Osteocyte (in vitro differentiated cells): ENCODE measurements at places on chromosomes 2 and 18.
A peak's percentile ranks its signal among the peaks of the same experiment; 100 is the strongest.

GRCh38 chr2:235829726-235830125, 335.9 kb downstream of the AGAP1 start:
- DNase-seq: no peak

GRCh38 chr2:238169708-238170251, 11.0 kb downstream of the ERFE start:
- DNase-seq: no peak

DNA sequence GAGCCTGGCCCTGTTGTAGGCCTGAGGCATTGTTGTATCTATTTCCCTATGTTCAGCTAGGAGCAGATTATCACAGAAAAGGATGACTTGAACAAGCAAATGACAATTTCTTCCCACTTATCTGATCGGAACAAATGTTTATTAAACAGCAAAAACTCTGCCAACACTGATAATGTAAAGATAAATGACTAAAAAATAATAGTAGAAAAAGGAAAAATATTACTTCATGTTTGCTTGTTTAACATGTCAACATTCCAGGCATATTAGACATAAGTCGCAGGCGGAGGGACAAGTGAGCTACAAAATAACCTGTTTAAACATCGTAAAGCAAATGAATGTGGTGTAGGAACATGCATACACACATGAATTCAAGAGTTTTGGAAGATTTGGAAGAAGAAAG, 257.9 kb downstream of the TMX3 start:
- no peak for DNase-seq

DNA sequence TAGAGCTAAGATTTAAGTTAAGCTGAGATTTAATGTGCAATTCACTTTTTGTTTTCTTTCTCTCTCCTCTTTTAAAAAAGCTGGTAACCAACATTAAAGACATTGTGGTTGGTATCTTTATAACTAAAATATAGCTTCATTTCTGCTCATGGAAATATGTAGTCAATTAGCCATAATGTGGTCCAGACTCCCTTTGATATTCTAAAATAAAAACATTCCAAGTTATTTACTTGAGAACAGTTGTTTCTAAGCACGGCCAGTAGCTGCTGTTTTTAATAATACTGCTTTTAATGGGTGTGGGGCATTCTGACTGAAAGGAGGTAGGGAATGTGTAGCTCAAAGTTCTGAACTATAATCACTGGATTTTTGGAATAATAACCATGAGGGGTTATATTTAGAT, 183.3 kb upstream of the FBXO11 start:
- DNase-seq: no peak

- no peak for DNase-seq
Observed at GRCh38 chr18:37559194-37559593, 6.4 kb downstream of the CELF4 start.

DNA sequence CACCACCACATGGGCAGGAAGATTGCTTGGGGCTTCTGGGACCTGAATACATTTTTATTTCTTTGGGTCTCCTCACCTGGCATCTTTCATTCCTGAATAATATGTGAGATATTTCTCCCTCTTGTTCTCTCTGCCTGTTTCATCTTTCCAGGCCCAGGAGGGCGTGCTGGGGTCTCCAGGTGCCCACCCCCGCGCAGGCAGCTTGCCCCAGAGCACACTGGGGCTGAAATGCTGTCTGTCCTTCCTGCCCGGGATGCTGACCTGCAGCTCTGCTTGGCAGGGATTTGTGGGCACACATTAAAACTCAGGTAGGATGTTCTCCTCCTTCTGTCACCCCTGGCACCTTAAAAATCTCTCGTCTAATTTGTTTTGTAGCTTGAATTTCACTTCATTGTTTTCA, 39.7 kb upstream of the TEX51 start:
- peak; percentile 57 for DNase-seq

DNA sequence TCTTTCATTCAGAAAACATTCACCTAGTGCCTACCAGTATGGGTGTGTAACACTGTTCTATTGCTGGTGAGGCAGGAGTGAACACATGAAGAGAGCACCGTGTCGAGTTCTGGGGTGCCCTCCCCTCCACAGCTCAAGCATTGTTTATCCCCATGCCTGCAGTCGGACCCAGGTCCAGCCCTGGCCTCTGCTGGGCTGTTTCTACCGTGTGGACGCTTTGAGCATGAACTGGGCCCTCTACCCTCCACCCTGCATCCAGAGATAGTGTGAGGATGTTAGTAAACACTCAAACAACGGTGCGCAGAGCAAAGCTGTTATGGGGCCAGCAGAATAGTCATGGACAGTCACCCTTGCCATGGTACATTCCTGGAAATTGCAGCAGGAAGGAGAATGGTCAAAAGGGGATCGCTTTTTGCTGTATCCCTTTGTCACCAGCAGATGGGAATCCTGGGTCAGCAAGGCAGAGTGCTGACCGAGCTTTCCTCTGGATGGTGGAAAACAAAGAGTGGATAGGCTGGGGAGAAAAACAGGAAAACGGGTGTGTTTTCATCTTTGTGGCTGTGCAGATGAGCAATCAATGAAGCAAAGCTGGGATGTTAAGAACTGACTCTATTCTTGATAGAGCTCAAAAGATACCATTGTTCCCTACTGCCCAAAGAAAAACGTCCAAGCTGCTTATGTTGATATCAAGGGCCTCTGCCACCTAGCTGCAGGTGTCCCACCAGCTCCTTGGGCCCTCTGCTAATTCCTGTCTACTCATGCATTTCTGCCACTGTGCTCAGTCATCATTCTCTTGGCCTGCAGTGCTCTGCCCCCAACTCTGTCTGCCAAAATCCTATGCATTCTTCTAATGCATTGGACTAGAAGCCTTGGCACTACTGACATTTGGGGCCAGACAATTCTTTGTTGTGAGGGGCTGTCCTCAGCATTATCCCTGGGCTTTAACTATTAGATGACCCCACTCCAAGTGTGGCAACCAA, 38.7 kb downstream of the REEP1 start:
- no peak for DNase-seq

- no peak for DNase-seq
Observed at GRCh38 chr2:185695711-185696235, 42.8 kb upstream of the FSIP2 start.

GRCh38 chr18:45894818-45895217, 69.3 kb downstream of the SIGLEC15 start:
- DNase-seq: no peak

DNA sequence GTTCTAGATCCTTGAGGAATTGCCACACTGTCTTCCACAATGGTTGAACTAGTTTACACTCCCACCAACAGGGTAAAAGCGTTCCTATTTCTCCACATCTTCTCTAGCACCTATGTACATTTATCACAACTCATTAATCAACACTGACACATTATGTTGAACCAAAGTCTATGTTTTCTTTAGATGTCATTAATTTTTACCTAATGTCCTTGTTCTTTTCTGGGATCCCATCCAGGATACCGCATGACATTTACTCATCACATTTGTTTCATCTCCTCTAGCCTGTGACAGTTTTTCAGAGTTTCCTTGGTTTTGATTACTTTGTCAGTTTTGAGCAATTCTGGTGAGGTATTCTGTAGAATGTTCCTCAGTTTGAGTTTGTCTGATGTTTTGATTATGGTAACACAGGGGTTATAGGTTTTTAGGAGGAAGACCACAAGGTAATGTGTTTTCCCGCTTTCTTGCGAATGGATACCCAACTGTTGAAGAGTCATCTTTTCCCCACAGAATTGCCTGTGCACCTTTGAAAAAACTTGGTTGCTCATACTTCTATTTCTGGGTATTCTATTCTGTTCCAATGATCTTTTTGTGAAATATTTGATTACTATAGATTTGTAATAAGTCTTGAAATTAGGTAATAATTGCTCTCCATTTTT, 3.0 kb upstream of the UGT1A9 start:
- no peak for DNase-seq

DNA sequence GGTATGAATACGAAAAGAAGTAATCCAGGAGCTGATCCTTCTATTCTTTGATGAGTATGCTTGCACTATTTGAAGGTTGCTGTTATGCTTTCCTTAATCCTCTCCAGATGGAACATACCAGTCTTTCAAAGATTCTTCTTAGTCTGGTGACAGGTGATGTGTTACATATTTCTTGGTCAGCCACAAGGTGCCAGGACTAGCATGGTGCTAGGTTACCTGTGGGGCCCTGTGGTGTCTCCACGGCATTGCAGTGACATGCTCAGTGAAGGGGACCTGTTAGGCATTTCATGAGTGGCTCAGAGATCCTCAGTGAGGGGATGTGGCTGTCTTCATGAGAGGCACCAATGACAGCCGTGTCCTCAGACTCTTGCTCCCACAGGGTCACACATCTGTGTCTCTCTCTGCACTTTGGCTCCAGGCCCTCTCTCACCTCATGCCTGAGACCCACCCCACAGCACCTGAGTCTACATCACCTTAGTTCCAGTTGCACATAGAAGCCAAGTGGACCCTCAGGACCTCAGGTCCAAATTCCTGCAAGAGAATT, 13.1 kb upstream of the RAB31 start:
- peak; percentile 40 for DNase-seq

GRCh38 chr2:145260081-145260480, 740.2 kb upstream of the ZEB2 start:
- no peak for DNase-seq

DNA sequence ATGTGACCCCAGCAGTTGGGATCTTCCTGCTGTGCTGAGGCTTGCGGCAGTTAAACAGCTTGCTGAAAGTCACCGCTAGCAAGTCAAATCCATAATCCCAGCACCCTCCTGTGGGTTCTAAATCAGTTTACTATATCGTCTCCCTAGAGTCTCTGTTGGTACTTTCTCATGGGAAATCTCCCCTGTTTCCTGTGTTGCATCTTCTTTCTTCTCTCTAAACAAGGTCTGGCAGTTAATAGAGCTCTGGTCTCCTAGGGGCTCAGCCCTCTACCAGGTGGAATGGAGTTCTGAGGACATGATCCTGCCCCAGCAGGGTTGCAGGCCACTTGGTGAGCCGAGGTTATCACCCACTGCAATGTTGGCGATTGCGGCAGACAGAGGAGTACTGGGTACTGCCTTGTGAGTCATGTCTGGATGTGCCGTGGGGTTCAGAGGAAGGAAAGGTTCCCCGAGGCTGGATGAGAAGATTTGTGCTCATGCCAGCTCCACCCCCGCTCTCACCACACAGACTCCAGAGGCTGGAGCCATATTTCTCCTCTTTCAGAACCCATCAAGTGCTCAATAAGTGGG, 59.4 kb upstream of the SIX2 start:
- no peak for DNase-seq

- DNase-seq: no peak
Observed at GRCh38 chr2:64212346-64212745, 68.1 kb upstream of the PELI1 start.

GRCh38 chr2:15687243-15687642, 95.6 kb downstream of the DDX1 start:
- no peak for DNase-seq

DNA sequence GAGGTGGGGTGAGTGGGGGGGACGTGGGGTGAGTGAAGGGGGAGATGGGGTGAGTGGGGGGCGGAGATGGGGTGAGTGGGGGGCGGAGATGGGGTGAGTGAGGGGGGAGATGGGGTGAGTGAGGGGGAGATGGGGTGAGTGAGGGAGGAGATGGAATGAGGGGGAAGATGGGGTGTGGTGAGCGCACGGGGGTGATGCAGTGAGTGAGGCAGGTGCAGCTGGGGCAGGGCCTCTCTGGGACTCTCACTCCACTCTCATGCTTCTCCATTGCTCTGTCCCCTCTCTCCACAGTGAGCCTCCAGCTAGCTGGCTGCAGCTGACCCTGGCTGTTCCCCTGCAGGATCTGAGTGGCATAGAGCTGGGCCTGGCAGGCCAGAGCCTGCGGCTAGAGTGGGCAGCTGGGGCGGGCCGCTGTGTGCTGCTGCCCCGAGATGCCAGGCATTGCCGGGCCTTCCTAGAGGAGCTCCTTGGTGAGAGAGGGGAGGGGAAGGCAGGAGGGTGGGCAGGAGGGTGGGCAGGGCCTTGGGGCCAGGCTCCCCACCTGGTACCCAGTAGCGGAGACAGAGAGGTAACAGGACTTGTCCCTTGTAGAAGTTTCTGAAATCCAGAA, 13.9 kb upstream of the SLC4A3 start:
- no peak for DNase-seq

- no peak for DNase-seq
Observed at GRCh38 chr2:100909534-100910081, 89.7 kb downstream of the NPAS2 start.

DNA sequence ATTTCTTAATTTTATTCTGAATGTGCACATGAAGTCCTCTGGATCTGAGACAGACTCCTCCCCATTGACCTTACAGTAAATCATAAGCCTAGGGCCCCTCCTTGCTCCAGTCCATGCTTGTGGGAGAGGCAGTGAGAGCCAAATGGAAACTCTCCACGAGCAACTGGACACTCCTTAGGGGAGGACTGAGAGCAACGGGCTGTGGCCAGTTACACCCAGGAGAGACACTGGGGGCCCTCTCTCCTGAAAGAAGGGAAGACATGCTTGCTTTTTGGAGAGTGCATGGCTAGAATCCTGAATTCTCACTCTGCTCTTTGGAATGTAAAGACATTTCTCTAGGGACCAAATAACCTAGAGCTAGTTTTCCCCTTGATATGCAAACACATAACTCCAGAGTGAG, 49.0 kb upstream of the BIN1 start:
- peak; percentile 60 for DNase-seq

DNA sequence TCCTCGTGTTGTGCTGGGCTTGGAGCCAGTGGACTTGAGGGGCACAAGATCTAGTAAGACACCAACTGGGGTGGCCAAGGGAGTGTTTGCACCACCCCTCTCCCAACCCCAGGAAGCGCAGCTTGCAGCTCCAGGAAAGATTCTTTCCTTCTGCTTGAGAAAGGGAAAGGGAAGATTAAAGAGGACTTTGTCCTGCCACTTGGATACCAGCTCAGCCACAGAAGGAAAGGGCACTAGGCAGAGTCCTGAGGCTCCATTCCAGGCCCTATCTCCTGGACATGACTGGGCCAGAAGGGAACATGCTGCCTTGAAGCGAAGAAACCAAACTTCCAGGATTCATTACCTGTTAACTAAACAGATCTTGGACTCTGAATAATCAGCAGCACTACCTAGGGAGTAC, 44.9 kb upstream of the UGP2 start:
- no peak for DNase-seq

GRCh38 chr2:217106650-217107014, 246.8 kb upstream of the TNP1 start:
- DNase-seq: no peak
